Hypothalamus (tissue), 51 donors: ENCODE measurements at places on chromosomes 4 and X.
A peak's percentile ranks its signal among the peaks of the same experiment; 100 is the strongest.

GRCh38 chr4:44738615-44739014, 12.3 kb upstream of the GNPDA2 start:
- DNase-seq: no peak

DNA sequence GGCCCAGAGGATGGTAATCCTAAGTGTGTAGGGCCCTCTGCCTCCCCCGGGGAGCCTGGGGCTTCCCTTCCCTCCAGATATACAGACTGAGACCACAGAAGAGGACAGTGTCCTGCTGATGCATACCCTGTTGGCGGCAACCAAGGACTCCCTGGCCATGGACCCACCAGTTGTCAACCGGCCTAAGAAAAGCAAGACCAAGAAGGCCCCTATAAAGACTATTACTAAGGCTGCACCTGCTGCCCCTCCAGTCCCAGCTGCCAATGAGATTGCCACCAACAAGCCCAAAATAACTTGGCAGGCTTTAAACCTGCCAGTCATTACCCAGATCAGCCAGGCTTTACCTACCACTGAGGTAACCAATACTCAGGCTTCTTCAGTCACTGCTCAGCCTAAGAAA, 1.9 kb downstream of the TRO start:
- no peak for DNase-seq

DNA sequence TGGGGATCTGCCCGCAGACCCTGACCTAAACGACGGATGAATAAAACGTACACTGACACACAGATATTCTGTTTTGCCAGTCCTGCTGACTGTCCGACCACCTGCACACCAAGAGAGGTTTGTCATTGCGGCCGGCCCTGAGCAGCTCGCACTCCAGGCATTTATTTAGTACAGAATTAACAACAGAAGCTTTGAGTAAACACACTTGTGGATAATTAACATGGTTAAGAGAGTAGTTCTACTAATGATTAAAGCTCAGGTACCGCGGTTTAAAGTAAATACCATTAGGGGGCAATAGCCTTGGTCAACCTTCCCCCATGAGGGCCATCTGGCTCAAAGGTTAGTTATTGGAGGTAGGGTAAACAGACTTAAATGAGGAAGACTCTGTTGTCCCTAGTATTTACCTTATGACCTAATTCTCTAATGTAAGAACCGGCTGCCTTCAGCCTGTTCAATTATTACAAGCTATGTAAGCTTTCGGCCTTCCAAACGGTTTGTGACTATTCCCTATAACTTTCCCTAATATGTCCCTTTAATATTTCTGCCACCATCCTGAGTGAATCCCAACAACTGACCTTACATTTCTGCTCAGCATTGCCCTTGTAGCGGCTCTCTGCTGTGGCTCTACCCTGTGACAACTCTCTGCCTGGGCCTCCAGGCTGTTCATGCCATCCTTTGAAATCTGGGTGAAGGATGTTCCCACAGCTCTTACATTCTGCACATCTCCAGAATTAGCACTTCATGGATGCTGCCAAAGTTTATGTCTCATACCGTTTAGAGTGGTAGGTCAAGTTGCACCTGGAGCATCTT, 46.9 kb upstream of the SYTL5 start:
- DNase-seq: no peak

GRCh38 chr4:55819634-55820033, at the start of gene EXOC1L:
Gene EXOC1L (plus strand): TSS chr4:55819790. CDS start chr4:55820027, 237 bp downstream.
- DNase-seq: peak; percentile 0

GRCh38 chr4:24470666-24471485, 113.5 kb downstream of the DHX15 start:
- DNase-seq: peak; percentile 26

DNA sequence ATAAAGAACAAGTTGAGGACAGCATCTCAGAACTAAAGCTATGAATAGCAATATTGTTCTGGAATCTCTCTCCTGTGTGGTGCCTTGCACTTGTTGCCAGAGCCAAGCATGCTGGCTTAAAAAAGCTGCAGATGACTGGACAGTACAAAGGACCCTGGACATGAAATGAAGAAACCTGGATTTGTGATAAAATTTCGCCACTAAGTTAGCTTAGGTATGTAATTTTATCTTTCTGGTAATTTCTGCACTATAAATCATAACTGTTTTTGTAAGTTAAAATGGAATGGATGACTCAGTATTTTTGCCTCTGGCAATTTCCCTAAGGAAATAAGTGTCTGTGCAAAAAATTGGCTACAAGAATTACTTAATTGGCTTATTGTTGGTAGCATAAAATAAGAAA, 317.2 kb downstream of the CAMK2D start:
- no peak for DNase-seq

GRCh38 chrX:107716816-107717700, 58.5 kb downstream of the TSC22D3 start:
- peak; percentile 7 for DNase-seq
